Neural progenitor cell (in vitro differentiated cells): ENCODE measurements at places on chromosomes 13 and 19.

DNA sequence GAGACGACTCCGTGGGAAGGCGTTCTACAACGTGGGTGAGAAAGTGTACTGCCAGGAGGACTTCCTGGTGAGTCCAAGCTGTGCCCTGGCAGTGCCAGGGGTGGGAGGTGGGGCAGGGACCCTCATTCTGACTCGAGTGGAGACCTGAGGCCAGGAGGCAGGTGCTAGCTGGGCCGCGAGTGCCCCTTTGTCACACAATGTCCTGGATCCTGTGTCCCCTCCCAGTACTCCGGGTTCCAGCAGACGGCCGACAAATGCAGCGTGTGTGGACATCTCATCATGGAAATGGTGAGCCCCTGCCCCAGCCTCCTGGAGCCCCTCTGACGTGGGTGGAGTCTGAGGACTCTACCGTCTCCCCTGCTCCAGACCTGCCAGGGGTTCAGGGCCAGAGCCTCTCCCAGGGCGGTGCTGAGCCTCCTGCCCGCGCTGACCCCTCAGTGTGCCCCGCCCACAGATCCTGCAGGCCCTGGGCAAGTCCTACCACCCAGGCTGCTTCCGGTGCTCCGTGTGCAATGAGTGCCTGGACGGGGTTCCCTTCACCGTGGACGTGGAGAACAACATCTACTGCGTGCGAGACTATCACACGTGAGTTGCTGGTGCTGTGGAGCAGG is 11.6 kb downstream of the WTIP start:
- no peak for DNase-seq

GRCh38 chr13:79837741-79838450 is 356.9 kb downstream of the NDFIP2 start:
- DNase-seq, result no peak

DNA sequence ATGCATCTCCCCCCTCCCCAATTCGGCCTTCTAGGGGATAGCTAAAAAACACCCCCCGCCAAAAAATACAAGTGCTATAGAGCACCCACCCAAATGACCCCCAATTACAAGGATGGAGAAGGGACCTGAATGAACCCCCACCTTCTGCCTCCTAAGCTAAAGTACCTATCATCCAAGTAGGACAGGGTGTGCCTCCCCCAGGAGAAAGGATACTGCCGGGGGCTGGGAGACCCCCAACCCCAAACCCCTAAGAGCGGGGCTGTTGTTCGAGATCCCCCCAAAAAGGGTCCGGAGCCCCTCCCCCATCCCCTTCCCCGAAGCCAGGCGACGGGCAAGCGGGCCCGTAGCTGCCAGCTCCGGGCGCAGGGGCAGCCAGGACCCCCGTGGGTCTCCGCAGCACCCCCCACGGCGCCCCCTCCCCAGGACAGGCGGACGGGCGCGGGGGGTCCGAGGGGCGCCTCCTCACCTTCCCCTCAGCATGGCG is 1.9 kb downstream of the ZC3H4 start:
- no peak for DNase-seq

DNA sequence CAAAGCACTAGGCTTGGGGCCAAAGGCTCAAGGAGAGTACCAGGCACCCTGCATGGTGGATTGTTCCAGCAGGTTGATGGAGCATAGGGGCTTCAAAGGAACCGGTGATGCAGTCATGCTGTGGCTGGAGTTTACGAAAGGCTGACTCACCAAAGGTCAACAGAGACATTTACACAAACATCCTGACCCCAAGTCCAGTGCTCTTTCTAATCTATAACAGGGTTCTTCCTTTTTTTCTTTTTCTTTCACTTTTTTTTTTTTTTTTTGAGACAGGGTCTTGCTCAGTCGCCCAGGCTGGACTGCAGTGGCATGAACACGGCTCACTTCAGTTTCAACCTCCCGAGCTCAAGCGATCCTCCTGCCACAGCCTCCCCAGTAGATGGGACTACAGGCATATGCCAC is 35.6 kb upstream of the TPTE2 start:
- no peak for DNase-seq

DNA sequence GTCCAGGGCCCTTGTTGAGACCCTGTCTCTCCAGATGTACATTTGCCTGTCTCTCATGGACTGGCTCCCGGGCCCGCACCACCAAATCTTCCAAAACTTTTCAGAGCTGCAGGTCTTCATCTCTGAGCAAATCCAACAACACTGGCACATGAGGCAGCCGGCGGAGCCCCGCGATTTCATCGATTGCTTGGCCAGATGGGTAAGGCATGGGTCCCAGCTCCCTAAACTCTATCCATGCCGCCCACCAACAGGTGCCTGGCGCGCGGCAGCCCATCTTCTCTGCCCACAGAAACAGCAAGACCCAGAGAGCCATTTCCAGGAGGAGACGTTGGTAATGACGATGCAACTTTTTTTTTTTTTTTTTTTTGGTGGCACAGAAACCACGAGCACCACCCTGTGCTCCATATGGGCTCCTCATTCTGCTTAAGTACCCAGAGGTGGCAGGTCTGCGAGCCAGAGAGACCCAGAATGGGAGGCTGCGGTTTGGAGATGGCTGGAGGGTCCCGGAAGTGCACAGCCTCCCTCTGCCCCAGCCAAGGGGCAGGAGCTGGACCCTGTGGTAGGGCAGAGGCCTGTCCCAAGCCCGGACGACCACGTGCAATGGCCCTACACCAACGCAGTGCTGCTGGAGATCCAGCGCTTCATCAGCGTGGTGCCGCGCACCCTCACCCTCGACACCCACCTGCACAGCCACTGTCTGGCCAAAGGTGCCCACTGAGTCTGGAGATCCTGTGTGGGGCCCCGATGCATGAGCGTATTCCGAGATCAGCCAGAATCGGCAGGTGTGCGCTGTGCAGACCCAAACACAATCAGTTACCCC is 22.6 kb downstream of the CYP2F1 start:
- no peak for DNase-seq

GRCh38 chr13:111371720-111372119 is 51.3 kb downstream of the TEX29 start:
- DNase-seq, result no peak

- peak; percentile 18 for DNase-seq
Measured at GRCh38 chr13:75437582-75438318, 44.2 kb downstream of the TBC1D4 start.

DNA sequence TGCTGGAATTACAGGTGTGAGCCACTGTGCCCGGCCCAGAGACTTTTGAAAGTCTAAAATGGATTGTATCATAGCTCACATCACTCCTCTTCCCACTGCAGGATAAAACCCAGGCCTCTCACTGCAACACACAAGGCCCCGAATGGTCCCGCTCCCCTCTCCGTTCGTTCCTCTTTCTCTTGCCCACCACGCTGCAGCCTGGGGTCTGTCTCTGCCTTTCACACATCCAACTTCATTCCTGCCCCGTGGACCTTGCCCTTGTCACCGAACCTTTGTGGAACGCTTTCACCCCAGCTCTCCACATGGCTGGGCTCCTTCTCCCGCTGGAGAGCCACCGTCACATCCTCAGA is 42.6 kb downstream of the NFIC start:
- DNase-seq, result no peak

DNA sequence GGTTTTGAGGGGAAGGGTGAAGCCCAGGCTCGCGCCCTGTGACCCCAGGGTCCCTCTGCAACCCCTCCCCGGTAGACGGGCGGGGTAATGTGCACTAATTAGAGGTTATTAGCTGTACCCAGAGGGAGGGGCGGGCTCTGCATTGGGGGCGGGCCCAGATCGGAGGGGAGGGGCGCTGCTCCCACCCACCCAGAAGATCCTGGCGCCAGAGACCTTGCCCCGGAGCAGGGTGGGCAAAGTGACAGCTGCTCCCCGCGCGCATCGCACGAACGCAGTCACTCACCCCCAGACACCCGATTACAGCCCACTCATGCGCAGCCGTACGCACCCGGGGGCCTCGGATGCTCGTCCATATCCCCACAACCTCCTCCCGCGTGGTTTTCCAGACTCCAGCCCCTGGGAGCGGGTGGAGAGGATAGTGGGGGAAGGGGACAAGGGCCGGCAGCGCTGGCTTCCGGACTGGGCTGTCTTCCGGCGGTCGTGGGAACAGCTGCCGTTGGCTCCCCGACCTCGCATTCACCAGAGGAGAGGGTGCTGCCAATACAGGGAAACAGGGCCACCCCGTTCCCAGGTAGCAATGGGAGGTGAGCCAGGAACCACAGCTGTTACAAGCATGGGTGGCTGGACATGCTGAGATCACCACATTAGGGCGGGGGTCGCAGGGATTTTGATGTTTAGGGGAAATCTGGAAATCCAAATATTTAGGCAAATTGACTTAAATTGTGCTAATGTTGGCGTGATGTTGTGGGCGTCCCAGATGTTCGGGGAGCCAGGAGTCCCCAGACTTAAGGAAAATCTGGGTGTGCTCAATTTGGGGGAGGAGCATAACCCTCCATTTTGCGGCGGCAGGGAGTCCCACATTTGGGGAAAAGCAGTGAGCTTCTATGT is 2.9 kb upstream of the HOOK2 start:
- DNase-seq, result peak; percentile 56

GRCh38 chr13:114282041-114282670 is 755 bp downstream of the UPF3A start:
- peak; percentile 87 for DNase-seq

DNA sequence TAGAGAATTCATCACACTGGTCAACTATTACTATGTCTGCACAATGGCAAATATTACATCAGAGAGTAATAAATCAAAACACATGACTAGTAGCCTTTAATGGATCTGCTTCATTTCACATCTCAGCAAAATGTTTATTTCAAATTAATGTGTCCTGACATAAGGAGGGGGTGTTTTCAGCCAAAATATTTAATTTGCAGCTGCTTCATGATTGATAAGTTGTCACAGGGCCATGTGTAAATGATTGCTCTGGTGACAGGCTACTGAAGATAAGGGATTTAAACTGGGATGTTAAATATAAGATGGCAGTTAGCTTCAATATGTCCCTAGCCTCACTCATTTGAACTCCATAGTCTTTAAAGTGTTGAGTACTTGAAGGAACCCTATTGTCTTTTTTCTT is 303.3 kb downstream of the OXGR1 start:
- DNase-seq, result no peak

GRCh38 chr13:92974905-92975429 is 251.6 kb upstream of the GPC6 start:
- DNase-seq, result no peak

DNA sequence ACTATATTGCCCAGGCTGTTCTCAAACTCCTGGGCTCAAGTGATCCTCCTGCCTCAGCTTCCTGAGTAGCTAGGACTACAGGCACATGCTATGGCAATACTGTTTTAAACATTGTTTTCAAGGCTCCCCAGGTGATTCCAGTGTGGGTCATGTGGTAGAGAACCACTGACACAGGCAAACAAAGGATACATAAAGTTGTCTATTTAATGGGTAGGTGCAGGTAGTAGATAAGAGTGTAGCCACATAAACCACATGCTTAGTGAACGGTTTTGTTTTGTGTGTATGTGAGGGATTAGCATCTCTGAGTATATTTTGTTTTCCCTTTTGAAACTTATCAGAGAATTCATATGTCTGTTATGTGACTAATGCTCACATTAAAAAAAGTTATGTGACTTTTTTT is 36.7 kb downstream of the USPL1 start:
- no peak for DNase-seq

- peak; percentile 82 for DNase-seq
Measured at GRCh38 chr19:14479975-14480699, 5.0 kb upstream of the PTGER1 start.

DNA sequence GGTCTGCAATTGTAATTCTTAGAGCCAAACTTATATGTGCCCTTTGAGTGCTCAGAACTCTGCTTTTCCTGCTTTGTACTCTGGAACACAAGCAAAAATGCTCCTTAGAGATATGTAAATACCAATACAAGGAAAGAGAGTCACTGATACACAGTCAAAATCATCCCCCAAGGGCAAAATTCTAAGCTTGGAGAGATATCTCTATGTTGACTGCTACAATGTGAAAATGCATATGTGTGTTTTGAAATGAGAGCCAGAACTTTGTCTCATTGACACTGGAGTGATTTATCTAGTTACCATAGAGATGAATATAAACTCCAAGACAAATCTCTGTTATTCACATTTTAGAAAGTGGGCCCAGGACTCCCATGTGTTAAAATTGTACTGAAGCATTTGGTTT is 494.8 kb upstream of the SLITRK1 start:
- DNase-seq, result no peak

- no peak for DNase-seq
Measured at GRCh38 chr19:44590245-44591059, 22.9 kb upstream of the IGSF23 start.

DNA sequence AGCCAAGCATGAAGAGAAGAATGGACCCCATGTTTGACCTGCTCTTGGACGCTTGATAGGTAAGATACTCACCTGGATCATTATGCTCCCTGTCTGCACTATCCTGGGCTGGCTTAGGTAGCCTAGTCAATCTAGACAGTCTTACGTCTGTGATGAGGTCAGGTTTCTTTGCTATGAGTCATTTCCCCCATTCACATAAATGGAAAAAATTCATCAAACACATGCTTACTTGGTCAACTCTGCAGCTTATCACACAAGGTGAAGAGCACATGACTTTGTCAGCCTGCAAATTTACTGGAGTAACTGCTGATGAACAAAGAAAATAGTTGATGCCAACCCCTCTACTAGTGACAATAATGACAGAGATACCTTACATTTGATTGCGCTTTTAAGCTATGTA is 170.0 kb downstream of the NUFIP1 start:
- no peak for DNase-seq

DNA sequence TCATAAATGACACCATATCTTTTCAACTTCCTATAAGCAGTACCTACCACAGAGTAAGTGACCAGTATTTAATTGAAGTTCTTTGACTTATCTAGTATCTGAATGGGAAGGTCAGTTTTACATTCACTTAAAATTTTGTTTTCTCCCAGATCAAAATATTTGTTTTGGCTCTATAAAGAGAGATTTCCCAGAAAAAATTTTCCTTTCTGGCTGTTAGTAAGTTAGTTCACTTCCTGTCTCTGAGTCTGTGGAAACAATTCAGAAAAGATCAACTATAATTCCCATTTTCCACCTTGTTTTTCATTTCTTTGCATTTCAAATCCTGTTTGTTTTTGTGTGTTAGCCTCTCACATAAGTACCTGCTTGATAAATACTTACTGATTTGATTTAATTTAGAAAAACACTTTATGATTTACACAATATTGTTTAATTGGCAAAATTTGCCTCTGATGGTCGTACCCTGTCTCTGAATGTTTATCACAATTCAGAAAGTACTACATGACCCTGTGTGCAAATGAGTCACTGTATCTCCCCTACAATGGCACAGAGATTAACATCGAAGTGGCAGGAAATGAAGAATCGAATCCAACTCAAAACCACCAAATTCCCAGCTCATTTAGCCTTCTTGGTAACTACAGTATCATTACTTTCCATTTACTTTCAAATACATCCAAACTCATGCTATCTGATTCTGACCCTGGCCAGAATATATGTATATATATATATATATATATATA is 15.4 kb upstream of the MED4 start:
- no peak for DNase-seq

- DNase-seq, result no peak
Measured at GRCh38 chr19:41709951-41710645, 1.7 kb downstream of the CEACAM5 start.

DNA sequence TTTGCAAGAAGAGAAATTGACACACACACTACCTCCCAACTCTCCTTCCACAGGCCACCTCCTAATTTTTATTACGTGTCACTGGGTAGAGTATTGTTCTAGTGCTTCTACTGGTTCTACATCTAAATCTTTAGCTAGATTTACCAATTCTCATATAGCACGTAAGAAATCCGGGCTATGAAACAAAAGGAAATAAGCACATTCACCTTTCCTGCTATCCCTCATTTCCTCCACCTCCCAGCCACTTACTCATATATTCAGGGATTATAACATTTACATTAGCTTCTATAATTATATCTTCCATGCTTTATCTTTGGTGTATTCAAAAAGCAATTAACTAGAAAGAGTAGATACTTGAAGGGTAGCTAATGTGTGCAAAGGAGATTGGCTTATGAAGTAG is 39.7 kb downstream of the USP12 start:
- no peak for DNase-seq
